ENCODE measurements at places on chromosomes 11 and 22.
A peak's percentile ranks its signal among the peaks of the same experiment; 100 is the strongest.

- H3K4me3 ChIP-seq: no peak overlapping the region
- no peaks in the 10 kb centered on the region for H3K27me3 ChIP-seq
- no peaks in the 10 kb centered on the region for H3K36me3 ChIP-seq
- no peaks in the 10 kb centered on the region for H3K4me1 ChIP-seq
Measured at GRCh38 chr11:71323876-71324526, 71.6 kb upstream of the SHANK2 start.

- no peaks in the 10 kb centered on the region for H3K36me3 ChIP-seq
- no peaks in the 10 kb centered on the region for H3K4me1 ChIP-seq
- DNase-seq: no peak
- no peak overlapping the region for H3K4me3 ChIP-seq
Measured at GRCh38 chr22:22030493-22031182, 48.1 kb upstream of the TOP3B start.

- no peak overlapping the region for H3K27ac ChIP-seq
- H3K4me1 ChIP-seq: peaks cover 16% of the 10 kb centered on the region
- DNase-seq: no peak
- H3K4me3 ChIP-seq: no peak overlapping the region
- peaks cover 52% of the 10 kb centered on the region for H3K27me3 ChIP-seq
- H3K36me3 ChIP-seq: no peaks in the 10 kb centered on the region
Measured at GRCh38 chr22:49676230-49676629, 151.4 kb downstream of the BRD1 start.

DNA sequence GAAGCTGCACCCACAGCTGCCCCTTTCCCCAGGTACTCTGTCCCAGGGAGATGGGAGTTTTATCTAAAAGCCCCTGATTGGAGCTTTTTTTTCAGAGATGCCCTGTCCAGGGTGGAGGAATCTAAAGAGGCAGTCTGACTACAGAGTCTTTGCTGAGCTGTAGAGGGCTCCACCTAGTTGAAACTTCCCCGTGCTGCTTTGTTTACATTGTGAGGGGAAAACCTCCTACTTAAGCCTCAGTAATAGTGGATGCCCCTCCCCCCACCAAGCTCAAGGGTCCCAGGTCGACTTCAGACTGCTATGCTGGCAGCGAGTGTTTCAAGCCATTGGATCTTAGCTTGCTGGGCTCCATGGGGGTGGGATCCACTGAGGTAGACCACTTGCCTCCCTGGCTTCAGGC, 470.1 kb upstream of the LARGE1 start:
- DNase-seq: peak; percentile 6
- no peak overlapping the region for H3K27ac ChIP-seq
- no peaks in the 10 kb centered on the region for H3K36me3 ChIP-seq
- H3K27me3 ChIP-seq: no peaks in the 10 kb centered on the region

GRCh38 chr11:134283461-134284230, 7.5 kb downstream of the GLB1L3 start:
- H3K4me1 ChIP-seq: no peaks in the 10 kb centered on the region
- H3K27me3 ChIP-seq: peaks cover 4% of the 10 kb centered on the region
- no peaks in the 10 kb centered on the region for H3K36me3 ChIP-seq
- DNase-seq: no peak

DNA sequence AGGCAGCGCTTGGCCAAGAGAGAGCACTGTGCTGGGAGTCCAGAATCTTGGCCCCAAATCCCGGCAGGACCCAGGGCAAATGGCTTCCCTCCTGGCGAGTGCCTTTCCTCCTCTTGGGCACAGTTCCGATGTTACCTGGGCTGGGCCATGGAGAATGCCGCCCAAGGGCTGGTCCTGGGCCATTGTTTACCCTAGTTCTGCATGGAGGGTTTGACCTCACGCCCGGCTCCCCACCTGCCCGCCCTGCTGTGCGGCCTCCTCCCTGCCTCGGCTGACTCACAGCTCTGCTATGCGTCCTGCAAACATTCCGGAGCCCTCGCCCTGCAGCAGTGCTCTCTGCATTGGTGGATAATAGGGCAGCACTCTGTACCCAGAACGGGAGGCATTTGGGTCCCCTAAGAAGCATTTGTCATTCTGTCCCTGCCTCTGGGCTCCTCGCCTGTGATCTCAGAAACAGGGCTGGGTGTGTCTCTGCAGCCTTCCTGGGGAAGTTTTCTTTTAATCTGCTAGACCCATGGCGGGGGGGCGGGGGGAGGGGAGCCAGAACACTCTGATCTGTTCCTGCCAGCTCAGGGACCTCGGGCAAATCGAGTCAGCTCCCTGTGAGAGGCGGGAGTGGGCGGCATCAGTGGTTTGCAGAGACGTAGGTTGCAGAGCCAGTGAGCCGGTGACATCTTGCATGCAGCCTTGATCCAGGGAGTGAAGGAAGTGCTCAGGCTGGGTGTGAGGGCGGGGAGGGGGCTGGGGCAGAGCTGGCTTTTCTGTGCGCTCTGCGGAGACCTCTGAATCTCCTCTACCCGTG, 32.9 kb upstream of the SMIM38 start:
- peaks cover 14% of the 10 kb centered on the region for H3K4me1 ChIP-seq
- H3K27ac ChIP-seq: no peak overlapping the region
- H3K27me3 ChIP-seq: no peaks in the 10 kb centered on the region
- DNase-seq: peak; percentile 80
- H3K4me3 ChIP-seq: peak overlapping the region; percentile 38

DNA sequence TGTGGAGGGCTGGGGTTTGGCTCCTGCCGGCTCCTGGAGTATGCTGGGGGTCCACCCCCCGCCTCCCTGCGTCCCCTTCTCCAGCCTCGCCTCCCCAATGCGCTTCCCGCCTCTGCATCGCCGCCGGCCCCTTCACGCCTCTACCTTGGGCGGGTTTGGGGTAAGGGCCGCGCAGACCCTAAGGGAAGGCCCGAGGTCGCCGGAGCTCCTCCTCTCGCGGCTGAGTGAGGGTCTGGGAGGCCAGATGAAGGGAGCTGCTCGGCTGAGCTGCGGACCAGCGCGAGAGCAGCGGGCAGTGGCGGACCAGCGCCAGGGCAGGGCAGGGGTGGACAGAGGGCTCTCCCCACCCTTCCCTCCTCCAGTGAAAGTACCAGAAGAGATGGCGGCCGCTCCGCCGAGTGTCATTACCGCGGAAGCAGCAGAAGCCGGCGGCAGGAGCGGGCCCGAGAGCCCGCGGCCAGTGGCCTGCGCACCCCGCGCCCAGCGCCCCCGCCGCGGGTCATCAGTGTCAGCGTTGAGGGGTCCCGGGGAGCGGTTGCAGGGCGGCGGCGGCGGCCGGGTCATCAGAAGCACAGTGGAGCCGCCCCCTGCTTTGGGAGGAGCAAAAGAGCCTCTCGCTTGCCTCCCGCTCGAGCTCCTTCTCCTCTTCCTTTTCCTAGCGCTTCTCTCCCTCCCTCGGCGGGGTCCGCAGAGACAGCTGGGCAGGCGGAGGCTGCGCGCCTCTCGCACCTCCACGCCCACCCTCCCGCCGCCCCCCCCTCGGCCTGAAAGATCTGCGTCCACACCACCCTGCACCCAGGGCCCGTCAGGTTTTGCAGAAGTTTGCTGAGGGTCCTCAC, 255.6 kb upstream of the CADM1 start:
- peaks cover 17% of the 10 kb centered on the region for H3K4me1 ChIP-seq
- no peak overlapping the region for H3K27ac ChIP-seq
- H3K36me3 ChIP-seq: no peaks in the 10 kb centered on the region
- peak; percentile 73 for DNase-seq
- H3K27me3 ChIP-seq: peaks cover 49% of the 10 kb centered on the region

- peaks cover 9% of the 10 kb centered on the region for H3K4me1 ChIP-seq
- no peak overlapping the region for H3K4me3 ChIP-seq
- no peaks in the 10 kb centered on the region for H3K36me3 ChIP-seq
- no peaks in the 10 kb centered on the region for H3K27me3 ChIP-seq
- H3K27ac ChIP-seq: no peak overlapping the region
Measured at GRCh38 chr11:1298695-1299492, 10.5 kb downstream of the TOLLIP start.
